Renal pelvis (tissue), 12 donors: ENCODE measurements at places on chromosomes 3 and 15. TPM values are rescaled to one million over a fixed set of nuclear protein-coding genes. Genes with fewer than 3 reads are reported as not detected.

Gene DUOXA2
- polyA plus RNA-seq, result not detected

Gene APH1B
- polyA plus RNA-seq, result 17.6 TPM

- no peak for DNase-seq
These were observed 521.1 kb downstream of the NR2F2 start for GRCh38 chr15:96851613-96852012.

DNA sequence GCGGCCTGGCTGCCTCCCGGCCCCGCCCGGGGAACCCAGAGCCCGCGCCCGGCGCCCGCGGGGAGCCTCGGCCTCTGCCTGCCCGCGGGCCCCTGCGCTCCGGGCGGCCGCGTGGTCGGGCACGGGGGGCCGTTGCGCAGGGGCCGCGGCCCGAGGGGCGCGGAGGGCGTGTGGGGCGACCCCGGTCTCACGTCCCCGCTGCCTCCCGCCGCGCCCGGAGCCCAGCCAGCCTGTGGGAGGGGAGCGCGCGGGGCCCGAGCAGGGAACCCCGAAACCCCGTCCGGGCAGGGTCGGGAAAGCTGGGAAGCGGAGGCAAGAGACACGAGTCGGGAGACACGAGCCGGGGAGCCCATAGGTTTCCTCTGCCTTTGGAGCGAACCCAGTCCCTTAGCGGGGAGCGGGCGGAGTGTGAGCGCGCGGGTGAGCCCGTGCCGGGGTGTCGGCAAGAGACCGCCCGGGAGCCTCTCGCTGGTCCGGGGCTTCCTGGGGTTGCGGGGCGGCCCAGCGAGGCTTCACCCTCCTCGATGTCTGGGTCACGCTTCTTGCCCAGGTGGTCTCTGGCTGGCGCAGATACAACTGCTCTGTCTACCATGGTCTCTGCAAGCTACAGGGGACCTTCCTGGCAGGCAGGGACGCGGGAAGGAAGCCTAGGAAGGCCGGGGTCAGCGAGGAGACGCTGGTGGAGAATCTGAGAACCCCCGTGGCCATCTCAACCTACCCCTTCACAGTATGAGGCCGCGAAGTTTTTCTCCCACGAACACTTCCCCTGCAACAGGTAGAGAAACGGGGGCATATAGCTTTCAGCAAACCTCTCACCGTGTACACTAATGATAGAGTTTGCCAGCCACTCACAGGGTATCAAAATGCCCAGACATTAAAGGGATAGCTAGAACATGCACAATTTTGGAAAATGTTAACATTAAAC, 586 bp downstream of the LRRK1 start:
- DNase-seq, result no peak

- DNase-seq, result no peak
These were observed 27.3 kb downstream of the CD276 start for GRCh38 chr15:73711526-73711925.

DNA sequence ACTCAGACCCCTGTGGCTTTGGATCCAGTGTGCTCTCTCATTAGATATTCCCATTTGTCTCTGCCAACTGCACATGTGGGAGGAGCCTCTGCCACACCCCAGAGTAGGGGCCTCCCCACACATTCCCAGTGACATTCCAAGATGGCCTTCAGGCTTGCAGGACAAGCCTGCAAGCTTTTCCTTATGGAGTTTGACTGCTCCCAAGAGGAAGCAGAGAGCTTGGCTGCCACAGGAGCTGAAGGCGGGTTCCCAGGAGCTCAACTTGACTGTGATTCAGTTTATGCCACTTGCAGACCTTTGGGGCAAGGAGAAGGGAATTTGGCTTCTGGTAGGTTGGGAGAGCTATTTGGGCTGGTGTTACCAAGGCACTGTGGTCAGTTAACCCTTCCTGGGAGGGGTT, 22.5 kb upstream of the EPHB1 start:
- DNase-seq, result no peak

GRCh38 chr3:136645915-136646314, 106.3 kb downstream of the STAG1 start:
- no peak for DNase-seq

DNA sequence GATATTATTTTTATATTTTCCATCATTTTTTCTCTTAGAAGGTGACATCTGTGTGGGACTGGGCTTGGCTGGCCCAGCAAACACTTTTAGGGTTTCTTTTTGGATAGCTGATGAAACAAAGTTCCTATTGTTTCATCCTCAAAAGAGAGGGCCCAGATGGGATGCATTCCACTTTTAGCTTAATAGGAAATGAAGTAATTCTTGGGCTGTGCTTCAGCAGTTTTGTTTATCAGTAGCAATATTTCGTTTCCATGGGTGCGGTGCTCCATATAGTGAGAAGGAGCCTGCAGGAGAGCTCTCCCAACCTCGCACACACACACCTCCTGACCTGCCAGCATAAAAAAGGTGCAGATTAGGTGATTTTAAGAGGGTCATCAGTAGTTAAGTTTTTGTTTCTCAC, 147.5 kb downstream of the AKAP13 start:
- DNase-seq, result peak; percentile 86
